GM12892 (cell line): ENCODE measurements at places on chromosomes 5 and 9.

GRCh38 chr9:14412775-14413174 is 98.8 kb upstream of the NFIB start:
- no peak for DNase-seq

DNA sequence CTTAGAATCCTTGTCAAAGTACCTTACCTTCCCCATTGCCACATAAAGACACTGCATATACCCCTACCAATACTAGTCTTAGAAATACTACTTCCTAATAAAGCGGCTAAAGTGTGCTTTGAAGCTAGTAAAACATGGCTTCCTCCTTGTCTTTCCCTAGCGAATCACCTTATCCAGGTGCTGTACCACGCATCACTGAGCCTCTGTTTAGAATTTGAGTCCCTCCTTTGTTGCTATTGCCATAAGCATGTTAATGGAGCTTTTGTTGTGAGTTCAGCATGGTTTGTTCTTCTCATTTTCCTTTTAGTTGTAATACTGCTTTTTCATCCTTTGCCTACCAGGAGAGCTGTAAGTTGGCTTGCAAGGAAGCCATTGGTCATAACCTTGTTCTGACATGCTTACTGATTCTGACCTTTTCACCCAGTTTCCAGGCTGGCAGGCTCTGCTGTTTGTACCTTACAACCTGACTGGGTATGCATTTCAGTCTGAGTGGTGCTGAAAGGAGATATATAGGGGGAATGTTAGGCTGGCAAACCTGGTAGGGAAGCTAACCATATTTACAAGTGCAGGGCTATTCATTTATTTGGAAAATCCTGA is 49.8 kb downstream of the LMNB1 start:
- no peak for DNase-seq

GRCh38 chr5:147187099-147187540 is 47.7 kb upstream of the STK32A start:
- DNase-seq = no peak

DNA sequence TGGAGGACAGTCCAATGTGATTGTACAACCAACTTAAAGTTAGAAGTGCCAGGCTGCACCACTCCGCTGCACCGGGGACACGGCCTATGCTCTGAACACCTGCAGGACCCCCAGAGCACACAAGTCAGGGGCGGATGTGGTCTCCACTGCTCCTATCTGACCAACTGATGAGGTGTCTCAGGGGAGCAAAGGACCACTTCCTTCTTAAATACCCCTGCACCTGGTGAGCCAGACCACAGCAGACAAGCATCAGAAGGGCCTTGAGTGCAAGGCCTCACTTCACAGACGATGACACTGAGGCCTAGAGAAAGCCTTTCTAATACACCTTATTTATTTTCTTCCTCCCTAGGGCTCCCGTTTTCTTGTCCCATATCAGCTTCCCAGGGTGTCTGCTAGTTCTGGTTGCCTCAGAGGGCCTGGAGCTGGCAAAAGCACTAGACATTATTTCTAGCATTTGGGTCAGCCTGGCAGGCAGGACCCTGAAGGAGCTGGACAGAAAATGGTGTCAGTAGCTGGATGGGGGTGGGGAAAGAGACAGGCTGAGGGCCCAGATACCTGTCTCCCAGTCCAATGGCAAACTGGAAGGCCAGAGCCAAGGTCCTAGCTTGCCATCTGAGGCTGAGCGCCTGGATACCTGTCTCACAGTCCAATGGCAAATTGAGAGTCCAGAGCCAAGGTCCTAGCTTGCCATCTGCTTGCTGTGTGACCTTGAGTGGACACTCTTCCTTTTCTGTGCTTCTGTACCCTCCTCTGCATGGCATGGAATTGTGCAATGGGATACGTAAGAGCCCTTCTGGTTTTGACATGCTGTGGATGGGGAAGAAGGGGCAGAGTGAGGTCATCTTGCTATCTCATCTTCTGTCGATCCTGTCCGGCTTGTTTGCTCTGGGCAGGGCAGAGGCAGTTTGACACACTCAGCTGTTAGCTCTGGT is 9.0 kb downstream of the CCDC69 start:
- DNase-seq = peak; percentile 62

DNA sequence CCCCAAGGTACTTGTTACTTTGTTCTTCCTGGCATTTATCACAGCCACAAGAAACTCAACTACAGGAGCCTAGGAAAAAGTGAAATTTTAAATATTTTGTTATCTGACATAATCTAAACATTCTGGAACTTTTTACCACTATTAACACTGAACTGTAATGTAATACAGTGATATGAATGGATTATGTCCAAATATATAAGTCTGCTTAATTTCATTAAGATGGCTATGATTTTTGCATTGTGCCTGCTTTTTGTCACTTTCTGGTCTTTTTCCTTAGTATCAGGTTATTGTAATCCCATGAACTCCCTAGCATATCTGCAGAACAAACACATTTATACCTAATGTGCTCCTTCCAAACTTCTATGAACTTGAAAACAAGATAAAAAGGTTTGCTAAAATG is 35.8 kb downstream of the PJA2 start:
- no peak for DNase-seq

DNA sequence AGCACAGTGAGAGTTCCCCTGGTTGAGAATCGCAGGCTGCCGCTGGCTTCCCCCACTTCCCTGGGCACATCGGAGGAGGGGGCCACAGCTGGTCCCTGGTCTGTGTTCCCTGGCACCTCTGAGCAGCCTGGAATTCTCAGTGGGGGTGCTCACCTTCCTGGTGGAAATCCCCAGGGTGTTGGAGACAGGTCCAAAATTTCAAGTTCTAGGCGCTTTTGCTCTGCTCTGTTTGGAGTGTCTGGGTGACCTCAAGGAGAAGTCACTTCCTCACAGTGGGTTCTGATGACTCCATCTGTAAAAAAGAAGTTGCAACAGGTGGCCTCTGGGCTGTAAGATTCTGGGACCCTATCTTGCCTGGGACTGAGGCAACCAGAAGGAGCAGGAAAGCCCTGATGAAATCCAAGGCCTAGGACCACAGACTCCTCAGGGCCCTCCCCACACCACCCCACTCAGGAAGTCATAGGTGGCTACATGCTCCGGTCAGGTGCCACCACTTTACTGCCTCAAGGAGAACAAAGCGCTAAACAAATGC is at the start of gene TRAF1:
Gene TRAF1 (minus strand): TSS at position 400 of the 532 bp plus-strand sequence. CDS start 721 bp downstream, outside the sequence.
- DNase-seq = no peak

- DNase-seq = no peak
These were observed 17.1 kb downstream of the STRBP start for GRCh38 chr9:123251324-123251723.

DNA sequence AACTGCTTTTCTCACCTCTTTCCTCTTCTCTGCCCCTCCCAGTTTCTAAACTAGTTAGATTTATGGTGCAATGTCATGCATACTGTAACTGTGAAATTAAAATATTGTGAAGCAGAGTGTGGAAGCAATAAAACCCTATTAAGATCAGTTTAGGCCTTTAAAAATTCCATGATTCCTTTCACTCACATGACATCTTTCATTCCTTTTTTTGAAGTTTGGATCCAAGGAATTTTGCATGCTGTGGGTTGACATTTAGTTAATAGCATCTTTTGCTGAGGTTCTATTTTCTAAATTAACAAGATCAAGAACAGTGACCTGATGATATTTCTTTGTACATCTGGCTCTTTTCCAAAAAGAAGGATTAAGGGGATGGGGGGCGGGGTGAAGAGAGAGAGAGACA is 13.7 kb downstream of the FOXD1 start:
- no peak for DNase-seq

GRCh38 chr5:80284720-80285119 is 28.9 kb upstream of the SERINC5 start:
- no peak for DNase-seq

DNA sequence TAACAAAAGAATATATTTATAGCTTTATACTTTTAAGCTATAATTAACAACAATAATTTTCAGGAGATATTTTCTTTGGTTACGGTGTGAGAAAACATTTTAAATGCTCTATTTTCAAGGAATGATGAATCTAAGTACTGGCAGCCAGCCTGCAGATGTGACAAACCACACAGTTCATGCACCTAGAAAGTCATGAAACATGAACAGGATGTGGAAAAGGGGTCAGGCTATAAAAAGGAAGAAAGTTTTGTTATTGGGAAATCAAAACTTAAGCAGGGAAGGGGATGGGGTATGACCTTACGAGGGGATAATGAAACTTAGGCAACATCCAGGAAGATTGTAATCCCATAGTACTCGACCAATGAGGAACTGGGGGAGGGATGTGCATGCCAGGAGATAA is 508.7 kb upstream of the GRAMD2B start:
- no peak for DNase-seq

GRCh38 chr5:59179704-59180103 is 596.8 kb downstream of the RAB3C start:
- DNase-seq = no peak

DNA sequence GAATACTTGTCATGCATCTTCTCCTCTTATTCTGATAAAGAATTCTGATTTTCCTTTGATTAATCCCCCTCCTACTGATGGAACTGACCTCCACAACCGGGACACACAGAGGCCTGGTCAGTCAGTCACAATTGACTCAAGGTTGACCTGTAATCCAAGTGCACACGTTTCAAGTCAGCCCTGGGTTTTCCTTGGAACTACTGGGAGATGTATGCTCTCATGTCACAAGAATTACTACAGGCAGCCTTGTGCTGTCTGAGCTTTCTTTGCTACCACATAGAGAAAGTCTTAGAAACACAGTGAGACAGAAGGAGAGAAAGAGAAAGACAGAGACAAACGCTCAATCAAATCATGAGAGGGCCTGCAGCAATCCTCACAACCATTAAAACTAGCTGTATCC is 345.8 kb downstream of the PDE4D start:
- DNase-seq = no peak

DNA sequence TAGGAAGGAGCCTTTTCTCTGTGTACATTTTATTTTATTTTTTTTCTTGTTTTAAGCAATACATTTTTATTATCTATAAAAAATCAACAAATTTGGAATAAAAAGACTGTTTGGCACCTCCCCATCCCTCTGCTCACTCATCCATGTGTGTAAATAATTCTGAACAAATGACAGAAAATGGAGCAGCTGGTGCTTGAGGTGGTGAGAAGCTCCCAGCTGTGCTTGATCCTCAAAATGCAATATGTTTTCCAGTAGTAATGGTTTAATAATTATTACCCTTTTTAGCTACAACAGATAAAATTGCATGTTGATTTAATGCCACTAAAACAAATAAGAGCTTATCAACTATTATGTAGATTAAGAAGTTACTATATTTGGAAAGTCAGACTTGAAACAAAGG is 132.5 kb downstream of the CDH18 start:
- DNase-seq = no peak

DNA sequence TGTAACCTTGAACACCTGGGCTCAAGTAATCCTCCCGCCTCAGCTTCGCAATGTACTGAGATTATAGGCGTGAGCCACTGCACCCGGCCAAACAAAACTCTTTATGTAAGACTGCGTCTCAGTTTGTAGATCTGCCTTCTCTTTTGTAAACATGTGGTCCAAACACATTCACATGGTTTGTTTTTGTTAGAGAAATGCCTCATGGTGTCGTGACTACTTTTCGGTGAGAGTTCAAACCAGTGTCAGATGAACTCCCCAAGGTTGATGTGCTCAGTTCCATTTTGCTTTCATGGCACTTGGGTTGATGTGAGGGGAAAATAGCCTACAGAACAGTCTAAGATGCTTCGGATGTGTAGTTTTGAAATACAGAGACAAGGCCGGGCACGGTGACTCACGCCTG is 231.6 kb downstream of the GOLPH3 start:
- DNase-seq = no peak

- no peak for DNase-seq
These were observed 361.5 kb upstream of the CDH10 start for GRCh38 chr5:25006237-25006636.

- DNase-seq = no peak
These were observed 831 bp downstream of the KLHL3 start for GRCh38 chr5:137734962-137735554.

- DNase-seq = no peak
These were observed 52.3 kb downstream of the SLF1 start for GRCh38 chr5:94670726-94671125.

DNA sequence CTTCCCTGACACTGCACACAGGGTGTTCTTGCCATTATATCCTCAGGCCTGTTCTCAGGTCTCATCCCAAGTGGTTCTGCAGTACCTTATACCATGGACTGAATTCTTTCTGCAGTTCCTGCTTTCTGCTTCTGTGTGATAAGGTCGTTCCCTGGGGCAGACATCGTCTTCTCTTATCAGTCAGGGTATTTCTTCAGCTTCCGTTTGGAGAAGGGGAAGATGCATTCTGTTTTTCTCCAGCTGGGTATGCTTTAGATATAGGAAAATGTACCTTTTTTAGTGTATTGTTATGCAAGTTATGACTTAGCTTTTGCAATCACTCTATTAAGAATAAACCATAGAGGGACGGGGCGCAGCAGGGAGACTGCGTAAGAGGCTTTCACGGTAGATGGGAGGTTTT is 31.1 kb downstream of the RALGPS1 start:
- no peak for DNase-seq

GRCh38 chr5:125186911-125187375 is 440.5 kb upstream of the ZNF608 start:
- no peak for DNase-seq
